ENCODE measurements at places on chromosomes 4 and X.
A peak's percentile ranks its signal among the peaks of the same experiment; 100 is the strongest.

DNA sequence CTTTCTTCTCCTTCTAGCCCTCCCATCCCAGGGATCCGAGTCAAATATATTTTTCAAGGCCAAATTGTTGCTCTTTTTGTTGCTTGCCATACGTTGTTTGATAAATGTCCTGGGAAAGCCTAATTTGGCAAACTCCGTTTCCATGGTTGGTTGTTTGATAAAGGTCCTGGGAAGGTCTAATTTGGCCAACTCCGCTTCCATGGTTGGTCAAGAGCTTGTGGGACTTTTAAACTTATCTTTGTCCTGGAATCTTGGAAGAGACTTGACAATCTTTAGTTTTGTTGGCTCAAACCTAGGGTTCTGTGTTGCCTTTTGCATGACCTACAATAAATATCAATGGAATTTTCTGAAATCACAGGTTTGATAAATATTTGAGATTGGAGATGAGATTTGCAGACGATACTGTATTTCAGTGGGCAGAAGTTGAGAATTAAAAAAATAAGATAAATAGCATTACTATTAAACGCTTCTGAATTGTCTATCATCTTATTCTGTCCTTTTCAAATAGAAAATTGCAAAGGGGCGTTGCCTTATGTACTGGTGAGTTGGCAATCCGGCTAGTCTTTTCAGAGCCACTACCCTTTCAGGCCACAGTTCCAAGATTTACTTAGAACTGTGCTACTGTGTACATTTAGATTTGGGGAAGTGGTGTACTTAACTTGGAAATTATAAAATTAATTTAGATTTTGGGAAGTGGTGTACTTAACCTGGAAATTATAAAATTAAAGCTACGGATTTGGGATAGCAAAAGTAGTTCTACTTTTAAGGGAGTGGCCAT lies 804 bp downstream of the OSTC start:
- peak; percentile 13 for DNase-seq

DNA sequence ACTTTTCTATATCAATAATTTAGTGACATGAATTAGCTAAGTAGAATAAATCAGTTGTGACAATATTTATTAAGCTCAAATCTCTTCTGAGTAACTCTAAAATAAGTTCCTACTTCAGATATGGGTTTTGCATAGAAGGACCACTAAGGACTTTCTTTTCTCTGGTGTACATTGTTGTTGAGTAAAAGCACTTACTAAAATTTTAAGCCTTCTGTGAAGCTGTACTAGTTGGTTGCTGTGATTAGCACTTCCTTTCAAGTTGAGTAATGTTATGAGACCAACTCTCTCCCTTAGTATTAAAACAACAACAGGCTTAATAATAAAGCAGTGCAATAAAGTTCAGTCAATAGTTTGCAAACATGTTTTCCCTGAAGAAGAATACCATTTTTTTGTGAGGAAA lies 667.4 kb upstream of the NDST4 start:
- no peak for DNase-seq

DNA sequence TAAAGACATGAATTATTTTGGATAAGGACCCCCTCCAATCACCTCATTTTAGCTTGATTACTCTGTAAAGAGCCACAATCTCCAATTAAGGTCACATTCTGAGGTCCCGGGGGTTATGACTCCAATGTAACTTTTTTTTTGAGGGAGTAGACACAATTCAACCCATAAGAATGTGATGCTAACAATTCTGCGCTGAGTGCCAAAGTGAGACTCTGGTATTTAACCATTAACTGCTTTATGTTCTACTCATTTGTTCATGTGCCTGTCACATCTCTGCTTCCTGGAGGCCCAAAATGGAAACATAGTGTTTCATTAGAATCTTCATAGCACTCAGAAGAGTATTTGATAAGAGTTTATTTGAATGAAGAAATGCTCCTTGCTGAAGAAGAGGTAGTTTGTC lies 234.8 kb downstream of the CPE start:
- no peak for DNase-seq

DNA sequence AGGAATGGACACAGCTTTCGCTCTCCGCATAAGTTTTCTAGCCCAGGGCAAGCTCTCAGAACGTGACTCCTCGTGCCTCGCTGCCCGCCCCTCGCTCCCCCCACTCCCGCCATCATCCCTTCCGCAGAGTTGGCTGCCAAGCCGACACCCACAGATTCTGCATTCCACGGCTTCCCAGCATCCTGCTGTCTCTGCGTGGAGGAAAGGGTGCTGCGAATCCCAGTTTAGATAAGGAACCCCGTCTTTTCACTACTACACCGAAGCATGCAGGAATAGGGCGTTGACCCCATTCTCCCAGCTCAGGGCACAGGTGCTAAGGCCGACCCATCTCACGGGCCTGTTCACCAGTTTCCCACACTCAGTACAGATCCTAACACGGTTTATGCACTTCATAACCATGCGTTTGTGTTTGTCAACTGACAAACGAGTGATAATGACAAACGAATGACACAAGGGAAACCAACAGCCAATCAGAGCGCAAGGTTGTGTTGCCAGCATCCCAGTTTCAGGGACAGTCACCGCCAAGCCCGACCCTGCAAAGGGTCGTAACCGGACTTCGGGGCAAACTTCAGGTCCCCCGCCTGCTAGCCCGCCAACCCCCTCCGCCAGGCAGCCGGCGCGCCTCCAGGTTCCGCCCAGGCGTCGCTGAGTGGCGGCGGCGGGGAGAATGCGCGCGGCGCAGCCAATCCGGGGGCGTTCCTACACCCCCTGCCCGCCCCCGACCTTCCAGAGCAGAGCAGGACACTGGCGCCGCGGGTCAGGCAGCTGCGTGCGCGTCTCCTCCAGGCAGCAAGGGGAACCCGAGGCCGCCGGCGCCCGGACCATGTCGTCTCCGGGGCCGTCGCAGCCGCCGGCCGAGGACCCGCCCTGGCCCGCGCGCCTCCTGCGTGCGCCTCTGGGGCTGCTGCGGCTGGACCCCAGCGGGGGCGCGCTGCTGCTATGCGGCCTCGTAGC lies at the start of gene CYP2U1:
Gene CYP2U1 (plus strand): TSS at position 729 of the 954 bp plus-strand sequence. CDS start 95 bp downstream, at position 824.
- peak; percentile 83 for DNase-seq

- peak; percentile 48 for DNase-seq
Measured at GRCh38 chr4:173420324-173420752, 21.4 kb upstream of the SCRG1 start.

DNA sequence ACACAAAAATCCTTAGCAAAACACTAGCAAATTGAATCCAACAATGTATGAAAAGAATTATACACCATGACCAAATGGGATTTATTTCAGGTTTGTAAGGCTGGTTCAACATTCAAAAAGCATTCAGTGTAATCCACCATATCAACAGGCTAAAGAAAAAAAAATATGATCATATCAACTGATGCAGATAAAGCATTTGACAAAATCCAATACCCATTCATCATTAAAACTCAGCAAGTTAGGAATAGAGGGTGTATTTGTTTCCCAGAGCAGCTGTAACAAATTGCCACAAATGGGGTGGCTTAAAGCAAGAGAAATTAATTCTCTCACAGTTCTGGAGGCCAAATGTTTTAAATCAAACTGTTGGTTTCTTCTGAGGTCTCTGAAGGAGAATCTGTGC lies 10.7 kb downstream of the VSIG1 start:
- DNase-seq: no peak

DNA sequence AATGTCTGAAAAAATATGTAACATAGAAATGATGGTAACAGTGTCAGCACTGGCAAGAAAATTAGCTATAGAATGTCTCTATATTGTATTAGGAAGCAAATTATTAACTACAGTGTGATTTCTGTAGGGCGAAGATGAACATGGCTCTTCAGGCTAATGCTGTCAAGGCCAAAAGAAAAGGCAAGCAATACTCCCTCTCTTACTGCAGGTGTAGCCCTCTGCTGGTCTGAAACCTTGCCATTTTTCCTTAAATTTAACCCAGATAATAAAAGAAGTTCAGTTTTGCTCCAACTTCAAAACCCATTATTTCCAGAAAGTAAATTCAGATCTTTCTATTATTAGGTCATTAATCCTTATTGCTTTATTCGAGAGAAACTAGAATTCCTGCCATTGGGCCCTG lies 215.9 kb downstream of the LRBA start:
- DNase-seq: no peak

DNA sequence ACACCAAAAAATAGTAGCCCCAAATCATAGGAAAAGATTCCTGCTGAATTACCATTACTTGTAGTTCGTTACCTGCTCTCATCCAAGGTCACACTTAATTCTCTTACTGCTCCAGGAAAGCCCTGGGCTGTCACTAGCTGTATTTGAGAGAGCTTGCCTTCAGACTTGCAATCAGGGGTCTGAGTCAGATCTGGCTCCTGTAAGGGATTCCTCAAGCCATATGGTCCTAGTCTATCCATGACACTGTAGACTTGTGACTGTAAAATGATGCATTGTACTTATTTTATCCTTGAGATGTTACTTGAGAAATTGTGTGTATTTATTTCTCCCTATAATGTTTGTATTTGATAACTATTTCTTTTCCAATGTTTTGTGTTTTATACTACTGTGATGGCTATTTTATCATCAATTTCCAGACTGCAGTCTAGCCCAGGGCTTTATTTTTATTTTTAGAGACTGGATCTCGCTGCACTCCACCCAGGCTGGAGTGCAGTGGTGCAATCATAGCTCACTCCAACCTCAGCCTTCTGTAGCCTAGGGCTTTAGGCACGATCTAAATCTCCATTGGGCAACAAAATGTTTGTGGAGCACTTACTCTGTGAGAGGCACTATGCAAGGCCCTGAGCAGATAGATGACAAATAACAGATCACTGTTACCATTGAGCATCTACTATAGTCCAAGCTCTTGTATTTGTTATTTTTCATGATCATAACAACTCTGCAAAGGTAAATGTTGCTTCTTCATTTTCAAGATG lies 24.2 kb downstream of the ERVMER34-1 start:
- DNase-seq: no peak

GRCh38 chr4:98620087-98620784 lies 38.2 kb downstream of the TSPAN5 start:
- DNase-seq: no peak

DNA sequence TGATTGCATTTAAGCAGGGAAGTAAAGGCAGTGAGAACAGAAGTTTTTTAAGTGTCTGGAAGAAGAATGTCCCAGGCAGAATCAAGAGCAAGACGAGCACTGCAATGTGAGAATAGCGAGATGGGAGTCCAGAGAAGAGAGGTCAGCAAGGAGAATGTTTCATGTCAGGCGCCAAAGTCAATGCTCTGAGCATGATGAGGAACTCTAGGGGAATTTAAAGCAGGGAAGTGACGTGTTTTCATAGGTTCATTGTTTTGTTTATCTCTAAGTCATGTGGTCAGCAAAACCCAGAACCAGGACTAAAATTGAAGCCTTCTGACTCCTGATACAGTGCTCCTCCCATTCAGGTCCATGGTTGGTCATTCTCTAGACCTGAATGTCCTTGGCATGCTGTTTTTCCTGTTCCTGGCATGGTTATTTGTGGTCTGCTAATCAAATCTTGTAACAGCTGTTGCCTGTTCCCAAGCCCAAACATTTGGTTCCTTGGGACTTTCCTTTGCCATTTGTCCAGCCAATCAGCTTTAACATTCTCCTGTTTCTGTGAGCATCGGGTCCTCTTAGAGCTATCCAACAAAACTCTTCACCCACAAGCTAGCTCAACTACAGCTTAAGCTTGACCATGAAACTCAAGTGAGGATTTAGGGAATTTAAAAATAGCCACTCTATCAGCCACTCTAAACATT lies 37.7 kb downstream of the PTCHD1 start:
- no peak for DNase-seq

DNA sequence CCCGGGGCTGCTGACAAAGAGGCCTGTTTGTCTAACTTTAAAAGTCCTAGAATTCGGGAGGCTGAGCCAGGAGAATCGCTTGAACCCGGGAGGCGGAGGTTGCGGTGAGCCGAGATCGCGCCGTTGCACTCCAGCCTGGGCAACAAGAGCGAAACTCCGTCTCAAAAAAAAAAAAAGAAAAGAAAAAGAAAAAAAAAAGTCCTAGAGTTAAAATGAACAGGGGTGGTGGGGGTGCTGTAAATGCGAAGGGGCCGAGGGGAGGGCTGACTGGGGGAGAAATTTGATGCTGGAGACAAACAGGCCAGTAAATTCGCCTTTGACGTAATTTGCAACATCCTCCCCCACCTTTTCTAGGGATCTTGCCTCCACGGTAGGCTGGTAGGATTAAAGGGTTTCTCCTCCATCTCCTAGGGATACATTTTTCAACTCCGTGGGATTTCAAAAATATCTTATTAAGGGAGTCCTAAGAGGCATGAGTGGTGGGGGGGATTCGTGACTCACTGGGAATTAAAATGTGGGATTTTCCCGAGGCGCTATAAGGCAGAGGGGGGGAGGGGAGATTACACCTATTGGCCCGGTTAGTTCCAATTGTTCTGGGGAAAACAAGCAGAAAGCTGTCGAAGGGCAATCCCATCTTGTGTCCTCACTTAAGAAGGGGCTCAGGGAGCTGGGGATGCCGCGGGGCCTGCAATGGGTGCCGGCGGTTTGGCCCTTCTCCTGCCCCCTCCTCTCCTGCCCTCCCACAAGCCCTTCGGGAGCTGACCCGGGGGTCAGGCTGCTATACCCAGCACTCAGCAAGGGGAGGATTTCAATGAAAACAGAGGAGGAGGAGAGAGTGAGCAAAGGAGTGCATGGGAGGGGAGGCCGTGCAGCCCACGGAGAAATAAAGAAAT lies 3.0 kb upstream of the BCOR start:
- no peak for DNase-seq

- no peak for DNase-seq
Measured at GRCh38 chr4:108709722-108710121, 53.1 kb downstream of the ETNPPL start.

DNA sequence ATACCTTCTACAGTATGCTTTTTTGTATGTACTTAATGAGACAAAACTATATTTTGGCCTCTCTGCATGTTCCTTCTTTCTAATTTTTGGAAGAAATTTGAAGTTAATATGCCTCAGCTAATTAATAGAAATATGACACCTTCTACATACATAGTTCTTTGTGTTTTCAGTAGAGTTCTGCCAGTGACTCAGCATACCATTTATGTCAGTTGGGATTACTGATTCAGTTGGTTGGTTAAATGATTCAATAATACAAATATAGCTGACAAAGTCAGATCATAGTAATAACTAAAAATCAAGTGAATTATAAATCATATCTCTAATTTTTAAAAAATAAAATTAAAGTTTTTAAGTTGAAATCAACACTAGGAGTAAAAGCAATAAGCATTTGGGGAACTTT lies 16.8 kb downstream of the BTC start:
- no peak for DNase-seq

GRCh38 chr4:145736241-145736831 lies 56.4 kb downstream of the C4orf51 start:
- DNase-seq: no peak
